ENCODE measurements at places on chromosomes 16 and 17.

GRCh38 chr16:81694494-81695280 is 84.4 kb upstream of the PLCG2 start:
- DNase-seq = no peak

DNA sequence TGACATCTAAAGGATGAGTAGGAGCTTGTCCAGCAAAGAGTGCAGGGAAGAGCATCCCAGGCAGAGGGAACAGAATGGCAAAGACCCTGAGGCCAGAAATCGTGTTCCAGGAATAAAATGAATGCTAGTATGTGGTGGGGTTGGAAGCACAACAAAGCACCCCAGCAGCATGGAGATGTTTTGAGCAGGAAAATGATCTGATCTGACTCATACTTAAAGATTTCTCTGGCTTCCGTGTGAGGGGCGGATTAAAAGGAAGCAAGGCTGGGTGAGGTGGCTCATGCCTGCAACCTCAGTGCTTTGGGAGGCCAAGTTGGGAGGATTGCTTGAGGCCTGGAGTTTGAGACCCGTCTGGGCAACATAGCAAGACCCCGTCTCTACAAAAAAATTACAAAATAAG is 2.3 kb downstream of the SLC5A11 start:
- DNase-seq = no peak

- no peak for DNase-seq
These were observed 77.3 kb downstream of the PHKB start for GRCh38 chr16:47538472-47538871.

DNA sequence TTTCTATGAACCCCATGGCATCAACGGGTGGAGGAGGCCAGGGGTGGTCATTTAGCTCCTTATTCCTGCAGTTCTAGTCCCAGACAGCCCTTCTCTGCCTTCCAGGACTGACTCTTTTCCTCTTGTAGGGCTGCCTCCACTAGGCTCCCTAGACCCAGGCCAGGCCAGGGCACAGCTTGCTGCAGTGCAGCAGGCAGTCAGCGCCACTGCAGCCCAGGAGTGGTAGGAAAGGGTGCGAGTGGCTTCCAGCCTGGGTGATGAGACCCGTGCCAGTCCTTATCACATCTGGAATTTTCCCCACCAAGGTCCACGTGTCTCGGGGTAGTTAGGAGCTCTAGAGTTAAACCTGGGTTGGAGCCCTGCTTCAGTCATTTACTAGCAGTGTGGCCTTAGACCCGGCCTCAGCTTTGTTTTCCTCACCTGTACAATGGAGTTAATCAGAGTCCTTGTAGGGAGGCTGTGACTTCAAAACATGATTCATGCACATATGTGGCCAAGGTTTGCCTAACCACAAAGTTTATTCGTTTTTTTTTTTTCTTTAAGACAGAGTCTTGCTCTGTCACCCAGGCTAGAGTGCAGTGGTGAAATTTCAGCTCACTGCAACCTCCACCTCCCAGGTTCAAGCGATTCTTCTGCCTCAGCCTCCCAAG is 4.7 kb downstream of the SLC5A11 start:
- DNase-seq = no peak
